ENCODE measurements at places on chromosomes 16 and 17.

- no peak for DNase-seq
These were observed 55.6 kb upstream of the GNG13 start for GRCh38 chr16:856101-856500.

GRCh38 chr17:60107526-60108257 is 29.0 kb upstream of the HEATR6 start:
- no peak for DNase-seq

DNA sequence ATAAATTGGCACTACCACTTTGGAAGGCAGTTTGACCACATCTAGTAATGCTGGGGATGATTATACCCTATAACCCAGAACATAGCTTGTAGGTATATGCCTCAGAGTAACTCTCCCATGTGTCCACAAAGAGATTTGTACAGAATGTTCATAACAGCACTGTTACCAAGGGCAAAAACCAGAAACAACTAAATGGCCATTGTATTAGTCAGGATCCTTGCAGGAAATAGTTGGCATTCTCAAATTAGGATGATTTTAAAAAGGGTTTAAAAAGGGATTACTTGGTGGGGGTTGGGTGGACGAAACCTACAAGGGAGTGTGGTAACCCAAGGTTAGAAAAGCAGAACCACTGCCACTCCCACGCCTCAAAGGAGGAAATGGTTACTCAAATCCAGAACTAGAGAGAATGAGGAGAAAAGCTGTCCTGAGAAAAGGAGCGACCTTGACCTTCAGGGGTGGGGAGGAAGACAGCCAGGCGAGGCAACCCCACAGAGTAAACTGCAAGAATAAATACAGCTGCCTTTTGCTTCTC is 2.1 kb downstream of the CPPED1 start:
- DNase-seq = no peak

DNA sequence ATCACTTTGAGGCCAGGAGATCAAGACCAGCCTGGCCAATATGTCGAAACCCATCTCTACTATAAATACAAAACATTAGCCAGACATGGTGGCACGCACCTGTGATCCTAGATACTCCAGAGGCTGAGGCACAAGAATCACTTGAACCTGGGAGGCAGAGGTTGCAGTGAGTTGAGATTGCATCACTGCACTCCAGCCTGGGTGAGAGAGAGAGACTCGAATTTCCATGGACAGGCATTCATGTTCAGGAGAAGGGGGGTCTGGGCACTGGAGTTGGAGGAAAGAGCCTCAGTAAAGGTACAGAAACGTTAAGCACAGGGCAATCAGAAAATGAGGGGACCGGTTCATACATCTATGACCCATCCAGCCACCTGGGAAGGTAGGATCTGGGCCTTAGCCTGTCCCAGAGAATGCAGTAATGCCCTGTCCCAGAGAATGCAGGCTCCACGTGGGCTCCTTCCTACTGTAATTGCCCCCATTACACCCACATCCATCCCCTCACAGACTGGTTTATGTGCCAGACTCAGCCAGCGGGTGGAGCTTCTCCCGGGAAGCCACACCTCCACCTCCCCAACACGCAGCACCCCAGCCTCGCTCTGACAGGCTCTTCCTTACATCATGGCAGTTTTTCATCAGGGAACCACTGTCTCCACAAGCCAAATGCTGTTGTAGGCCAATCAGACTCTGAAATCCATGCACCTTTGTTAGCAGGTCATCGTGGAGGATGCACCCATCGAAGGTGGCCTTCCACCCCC is 21.6 kb upstream of the ARL4D start:
- DNase-seq = no peak

GRCh38 chr17:79866791-79867518 is 27.7 kb upstream of the CBX4 start:
- DNase-seq = no peak

DNA sequence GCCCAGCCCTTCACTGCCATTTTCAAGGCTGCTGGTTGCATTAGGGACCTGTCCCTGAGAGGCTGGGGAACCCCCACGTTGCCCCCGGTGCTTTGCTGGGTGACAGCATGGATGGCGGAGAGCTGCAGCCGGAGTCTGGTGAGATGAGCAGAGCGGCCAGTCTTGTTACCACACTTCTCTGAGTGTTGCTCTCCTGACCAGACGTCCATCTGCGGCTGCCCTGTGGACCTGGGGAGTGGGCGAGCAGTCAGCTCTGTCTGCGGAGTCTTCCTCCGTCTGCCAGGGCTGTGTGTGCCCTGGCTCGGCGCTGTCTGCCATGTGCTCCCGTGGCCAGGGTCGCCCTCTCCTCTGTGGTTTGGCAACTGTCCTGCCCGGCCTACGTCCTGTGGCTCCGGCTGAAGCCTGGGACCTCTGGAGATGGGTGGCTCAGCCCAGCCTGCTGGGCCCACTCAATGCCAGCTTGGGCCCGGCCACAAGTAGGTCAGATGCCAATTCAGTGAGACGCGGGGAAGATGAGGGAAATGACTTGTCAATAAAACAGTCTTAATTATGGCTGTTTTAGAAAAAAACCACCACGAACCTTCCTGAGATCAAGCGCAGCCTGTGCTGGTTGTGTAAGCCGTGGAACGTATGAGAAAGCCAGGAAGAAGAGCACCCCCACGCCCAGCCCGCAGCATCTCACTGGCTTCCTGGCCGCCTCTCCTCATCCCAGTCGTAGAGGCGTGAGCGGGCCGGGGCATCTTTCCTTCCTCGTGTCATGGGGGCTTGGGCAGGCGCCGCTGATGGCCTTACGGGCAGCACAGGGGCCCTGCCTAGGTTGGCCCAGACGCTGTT is 7.9 kb downstream of the KCTD5 start:
- no peak for DNase-seq

GRCh38 chr17:1039511-1040215 is 42.7 kb downstream of the TIMM22 start:
- no peak for DNase-seq

DNA sequence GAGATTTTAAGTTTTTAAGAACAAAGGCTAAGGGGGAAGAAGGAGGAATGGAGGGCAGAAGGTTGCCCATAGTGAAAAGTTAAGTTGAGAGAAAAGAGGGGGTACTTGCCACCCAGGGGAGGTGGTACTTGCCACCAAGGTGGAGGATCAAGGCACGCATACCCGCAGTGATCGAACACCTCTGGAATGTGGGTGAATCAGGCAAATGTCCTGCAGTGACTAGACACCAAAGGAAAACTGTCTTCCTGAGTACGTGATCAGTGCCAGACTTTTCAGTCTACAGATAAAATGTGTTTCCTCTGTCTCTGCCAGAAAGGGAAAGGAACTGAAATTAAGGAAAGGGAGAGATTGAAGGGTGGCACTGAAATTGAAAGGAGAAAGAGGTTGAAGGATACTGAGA is 2285.3 kb downstream of the TP53TG3F start:
- DNase-seq = peak; percentile 38

DNA sequence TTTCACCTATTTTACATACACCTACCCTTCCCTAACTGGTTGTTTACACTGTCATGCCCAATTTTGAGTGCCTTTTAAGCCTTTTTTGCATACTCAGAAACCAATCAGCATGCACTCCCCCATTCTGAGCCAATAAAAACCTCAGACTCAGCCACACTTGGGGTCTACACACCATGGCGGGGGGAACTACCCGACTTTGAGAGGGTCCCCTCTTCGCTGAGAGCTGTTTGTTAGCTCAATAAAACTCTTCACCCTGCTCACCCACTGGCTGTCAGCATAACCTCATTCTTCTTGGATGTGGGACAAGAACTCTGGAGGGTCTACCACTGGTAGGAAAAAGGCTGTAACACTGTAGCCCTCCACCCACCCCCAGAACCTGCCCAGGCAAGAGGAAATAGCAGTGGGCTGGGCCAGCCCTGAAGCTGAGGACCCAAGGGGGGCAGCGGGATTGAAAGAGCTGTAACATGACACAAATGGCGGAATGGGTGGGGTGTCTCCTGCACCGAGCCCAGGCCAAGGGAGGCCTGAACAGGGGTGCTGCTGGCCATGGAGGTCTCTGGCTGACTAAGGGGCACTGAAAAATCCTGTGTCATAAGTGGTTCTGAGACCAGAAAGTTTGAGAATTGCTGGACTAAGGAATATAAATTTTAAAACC is 3.0 kb upstream of the FLYWCH2 start:
- DNase-seq = no peak

DNA sequence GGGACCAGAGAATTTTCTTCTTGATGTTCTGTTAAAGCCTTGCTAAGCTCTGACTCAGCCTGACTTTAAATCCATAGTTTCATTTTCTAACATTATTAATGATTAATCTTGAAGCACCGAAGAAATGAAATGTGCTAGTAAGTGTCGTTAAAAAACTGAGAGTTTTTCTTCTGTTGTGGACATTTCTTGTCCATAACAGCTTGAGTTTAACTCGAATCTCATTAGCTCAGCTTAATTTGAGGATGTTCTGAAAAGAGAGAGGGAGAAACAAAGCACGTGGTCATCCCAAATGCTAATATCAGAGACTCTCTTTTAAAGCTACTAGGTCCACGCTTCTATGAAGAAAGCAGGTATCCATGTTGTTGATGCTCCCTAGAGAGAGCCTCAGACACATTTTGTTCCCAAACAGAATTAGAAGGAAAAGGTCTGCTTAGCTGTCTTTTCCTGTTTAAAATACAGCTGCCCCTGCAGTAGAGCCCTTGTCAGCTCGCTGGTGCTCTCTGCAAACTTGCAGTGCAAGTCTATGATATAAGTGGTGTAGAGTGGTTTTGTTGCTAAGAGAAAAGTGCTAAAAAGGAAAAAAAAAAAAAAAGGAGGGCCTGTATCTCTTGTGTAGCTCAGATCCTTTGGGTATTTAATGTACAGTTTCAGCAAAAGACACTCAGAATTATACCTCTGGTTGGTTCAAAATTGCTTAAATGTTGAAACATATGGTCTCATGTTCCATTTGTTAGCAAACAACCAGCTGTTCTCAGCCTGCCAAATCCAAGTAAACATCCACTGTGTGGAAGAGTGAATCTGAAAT is 191.1 kb upstream of the TBX2 start:
- DNase-seq = no peak

- DNase-seq = no peak
These were observed 1021.4 kb downstream of the CDH8 start for GRCh38 chr16:61014869-61015268.

- DNase-seq = no peak
These were observed 52.6 kb downstream of the HIC1 start for GRCh38 chr17:2107506-2107905.

DNA sequence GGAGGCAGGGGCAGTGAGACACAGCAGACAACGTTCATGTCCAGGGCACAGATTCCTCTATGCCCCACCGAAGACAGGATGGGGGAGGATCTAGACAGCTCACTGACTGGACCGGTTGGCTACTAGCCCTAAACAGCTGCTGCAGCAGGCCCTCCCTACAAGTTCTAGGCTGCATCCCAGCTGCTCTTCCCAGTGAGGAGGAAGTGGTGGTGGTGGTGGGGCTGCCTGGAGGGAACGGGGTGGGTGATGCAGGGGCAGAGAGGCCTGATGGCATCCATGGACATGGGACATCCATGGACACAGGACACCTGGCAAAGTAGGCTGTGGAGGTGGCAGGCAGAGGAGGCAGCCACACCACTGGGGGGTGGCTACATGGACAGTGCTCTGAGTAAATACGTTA is 18.3 kb downstream of the SPHK1 start:
- no peak for DNase-seq

DNA sequence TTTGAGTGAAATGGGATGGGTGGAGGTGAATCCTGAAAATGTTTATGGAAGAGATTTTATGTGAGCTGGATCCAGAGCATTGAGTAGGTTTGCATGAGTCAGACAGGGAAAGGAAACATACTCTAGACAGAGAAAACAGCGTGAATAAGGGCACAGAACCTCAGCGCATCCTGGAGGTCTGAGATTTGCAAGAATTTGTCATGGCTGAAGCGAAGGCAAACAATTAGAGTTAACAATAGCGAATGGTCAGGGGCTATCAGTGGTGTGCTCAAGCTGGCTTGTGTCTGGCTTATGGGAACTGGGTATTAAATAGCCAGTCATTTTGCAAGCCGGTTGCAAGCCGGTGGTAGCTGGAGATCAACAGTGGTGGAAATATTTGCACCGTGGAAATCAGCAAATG is 36.4 kb downstream of the MAP2K6 start:
- no peak for DNase-seq

GRCh38 chr17:5841862-5842261 is 228.3 kb upstream of the WSCD1 start:
- DNase-seq = no peak

GRCh38 chr16:48110000-48110399 is 45.8 kb downstream of the ABCC12 start:
- DNase-seq = no peak

GRCh38 chr17:15947271-15947670 is 2.3 kb downstream of the ADORA2B start:
- DNase-seq = no peak

DNA sequence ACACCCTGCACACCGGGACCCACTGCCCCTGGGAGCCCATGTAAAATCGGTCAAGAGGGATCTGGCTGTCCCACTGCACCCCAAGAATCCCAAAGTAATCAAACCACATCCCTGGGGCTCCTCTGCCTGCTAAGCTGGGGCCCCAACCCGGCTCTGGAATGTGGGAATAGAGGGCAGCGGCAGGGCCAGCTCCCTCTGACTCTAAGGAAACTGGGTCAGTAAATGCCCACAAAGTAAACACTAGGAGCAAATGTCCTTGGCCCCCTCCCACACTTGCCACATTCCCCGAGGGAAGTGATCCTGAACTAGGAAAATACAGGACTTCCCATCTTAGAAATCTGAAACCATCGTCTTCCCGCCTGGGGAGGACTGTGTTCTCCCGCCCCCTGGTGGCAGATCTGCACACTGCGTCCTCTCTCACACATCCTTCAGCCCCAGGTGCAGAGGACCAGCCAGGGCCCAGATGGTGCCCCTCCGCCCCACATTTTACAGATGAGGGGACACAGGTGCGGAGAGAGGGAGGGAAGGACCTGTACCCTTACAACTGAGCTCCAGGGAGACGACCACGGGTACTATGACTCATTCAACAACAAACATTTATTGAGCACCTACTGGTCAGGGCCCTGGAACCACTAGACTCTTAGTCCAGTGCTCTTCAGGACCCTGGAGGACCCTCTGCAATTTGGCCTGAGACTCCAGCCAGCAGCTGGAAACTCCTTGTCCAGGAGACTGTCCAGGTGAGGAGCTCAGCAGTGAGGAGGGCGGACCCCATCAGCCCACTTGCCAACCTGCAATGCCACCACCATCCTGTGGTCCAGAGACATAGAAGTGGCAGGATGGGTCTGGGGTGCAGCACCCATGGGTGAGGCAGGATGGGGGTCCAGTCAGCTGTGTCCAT is 10.1 kb downstream of the P3H4 start:
- peak; percentile 50 for DNase-seq

- DNase-seq = no peak
These were observed 8.4 kb upstream of the SRCIN1 start for GRCh38 chr17:38613981-38614779.

DNA sequence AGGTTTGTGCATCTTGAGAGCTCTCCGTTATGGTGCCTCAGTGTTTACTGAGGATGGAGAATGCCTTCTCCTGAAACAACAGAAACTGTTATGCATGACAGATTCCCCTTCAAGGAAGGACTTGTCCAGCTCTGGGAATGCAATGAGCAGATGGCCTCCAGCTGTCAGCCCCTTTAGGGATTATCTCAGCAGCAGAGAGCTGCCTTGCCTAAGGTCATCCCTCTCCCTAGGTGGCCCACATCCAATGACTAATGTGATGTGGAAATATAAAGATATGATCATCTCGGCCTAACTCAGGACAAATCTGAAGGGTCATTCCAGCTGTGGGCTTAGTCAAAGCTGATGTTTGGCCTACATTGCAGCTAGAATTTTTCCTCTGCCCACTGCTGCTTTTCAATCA is 214.3 kb upstream of the N4BP1 start:
- no peak for DNase-seq

Measured in T1000 (cell line).